IPS-NIHi11 (cell line): ENCODE measurements at places on chromosomes 11 and 22.

DNA sequence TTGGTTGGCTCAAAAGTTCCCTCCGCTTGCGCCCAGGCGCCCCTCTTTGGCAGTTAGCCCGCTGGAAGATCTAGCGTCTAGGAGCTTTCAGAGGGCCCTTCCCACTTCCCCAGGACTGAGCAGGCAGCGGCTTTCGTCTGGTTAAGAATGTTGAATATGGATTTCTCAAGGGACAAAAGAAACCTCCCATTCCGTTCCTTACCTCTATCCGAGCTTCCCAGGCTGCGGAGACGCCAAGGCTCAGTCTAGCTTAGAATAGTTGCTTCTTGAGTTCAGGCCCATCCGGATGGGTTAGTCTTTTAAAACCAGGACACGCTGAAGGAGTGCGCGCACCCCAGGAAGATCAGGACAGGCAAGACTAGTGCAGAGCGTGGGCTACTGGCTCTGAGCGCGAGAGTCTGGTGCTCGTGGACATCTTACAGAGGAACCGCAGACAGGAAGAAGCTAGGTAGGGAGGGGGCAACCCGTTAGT, 1.6 kb downstream of the NELL1 start:
- no peak for DNase-seq

DNA sequence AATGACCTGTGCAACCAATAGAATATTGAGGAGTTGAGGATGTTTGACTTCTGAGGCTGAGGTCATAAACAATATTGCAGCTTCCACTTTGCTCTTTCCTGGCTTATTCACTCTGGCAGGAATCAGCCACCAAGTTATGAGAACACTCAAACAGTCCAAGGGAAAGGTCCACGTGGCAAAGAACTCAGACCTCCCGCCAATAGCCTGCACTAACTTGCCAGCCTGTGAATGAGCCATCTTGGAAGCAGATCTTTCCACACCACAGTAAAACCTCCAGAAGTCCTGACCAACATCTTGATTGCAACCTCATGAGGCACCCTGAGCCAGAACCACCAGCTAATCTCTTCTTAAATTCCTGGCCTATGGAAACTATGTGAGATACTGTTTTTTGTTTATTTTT, 22.7 kb upstream of the PICALM start:
- DNase-seq: no peak

DNA sequence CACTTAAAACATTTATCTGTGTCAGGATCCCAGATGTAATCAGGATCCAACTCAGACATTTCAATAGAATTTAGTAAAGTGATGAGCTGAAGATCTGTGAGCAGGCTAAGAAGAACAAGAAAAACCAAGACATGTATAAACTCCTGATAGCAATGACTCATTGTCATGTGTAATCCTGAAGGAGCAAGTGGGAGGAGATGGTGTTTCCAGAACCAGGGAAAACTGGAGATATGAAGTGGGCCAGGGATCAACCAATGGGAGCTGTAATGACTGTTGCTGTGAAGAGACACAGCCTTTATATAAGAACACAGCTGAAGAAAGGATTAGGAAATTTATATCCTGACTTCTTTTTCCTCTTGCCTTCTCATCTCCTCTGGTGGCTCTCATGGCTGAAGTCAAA, 682.5 kb upstream of the ARHGAP42 start:
- DNase-seq: no peak

DNA sequence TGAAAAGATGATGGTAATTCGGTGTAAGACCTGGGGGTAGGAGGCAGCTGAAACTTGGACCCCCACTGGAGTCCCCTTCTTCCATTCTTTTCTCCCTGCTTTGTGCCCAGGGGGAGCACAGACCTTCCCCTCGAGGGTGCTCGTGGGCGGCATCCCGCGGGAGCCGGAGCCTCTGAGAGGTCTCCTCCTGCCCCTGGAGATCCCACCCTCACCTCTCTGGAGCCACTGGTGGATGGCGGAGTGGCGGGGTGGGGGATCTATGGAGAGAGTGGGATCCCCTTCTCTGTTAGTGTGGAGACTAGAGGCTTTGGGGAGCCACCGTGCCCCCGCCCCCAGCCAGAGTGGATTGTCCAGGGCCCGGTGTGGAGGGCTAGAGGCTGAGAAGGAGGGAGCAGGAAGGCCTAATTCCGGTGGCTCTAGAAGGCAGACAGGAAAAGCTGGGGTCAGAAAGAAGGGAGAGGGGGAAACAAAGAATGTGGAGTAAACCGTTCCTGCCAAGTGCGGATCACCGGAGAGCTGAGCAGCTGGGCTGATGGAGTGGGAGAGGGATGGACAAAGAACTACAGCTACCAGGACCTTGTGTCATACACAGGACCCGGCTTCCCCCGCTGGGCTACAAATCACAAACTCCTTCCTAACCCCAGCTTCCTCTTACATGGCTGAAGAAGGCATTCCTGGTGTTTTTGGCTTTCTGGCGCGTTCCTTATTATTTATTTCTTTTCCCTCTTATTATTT, 41.9 kb downstream of the KCNJ1 start:
- no peak for DNase-seq

- no peak for DNase-seq
Observed at GRCh38 chr11:58676563-58677135, 54.2 kb downstream of the CNTF start.

- no peak for DNase-seq
Observed at GRCh38 chr11:804599-804964, 449 bp downstream of the PIDD1 start.

DNA sequence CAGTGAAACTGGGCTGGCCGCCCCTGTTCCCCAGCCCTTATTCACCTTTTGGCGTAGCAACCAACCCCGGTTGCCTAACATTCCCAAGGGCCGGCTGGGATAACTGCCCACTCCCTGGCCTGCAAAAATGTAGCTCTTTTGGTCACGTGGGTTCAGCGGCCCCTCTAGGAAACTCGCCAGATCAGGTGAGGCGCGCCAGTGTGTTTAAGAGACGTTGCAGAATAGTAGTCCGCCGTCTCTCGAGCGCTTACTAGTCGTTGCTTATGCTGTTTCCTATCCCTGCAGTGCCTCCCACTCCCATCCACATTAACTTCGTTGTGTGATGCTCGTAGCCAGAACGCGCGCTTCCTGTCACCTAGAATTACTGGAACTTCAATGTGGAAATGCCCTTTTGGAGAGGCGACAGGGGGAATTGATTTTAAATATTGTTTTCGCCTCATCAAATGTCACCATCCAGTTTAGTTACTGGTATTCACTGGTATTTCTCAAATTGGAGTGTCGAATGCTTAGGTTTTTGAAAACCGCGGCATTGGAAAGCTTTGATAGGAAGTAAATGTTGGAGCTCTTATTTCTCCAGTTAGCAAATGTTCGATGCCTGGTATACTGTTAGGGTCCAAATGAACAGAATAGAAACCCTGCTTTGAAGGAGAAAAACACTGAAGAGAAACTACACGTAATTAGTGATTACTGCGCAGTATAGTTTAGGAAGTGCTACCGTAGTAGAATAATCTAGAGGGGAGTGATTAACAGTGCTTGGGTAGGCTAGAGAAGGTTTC, 823 bp downstream of the CEP57 start:
- DNase-seq: peak; percentile 64

DNA sequence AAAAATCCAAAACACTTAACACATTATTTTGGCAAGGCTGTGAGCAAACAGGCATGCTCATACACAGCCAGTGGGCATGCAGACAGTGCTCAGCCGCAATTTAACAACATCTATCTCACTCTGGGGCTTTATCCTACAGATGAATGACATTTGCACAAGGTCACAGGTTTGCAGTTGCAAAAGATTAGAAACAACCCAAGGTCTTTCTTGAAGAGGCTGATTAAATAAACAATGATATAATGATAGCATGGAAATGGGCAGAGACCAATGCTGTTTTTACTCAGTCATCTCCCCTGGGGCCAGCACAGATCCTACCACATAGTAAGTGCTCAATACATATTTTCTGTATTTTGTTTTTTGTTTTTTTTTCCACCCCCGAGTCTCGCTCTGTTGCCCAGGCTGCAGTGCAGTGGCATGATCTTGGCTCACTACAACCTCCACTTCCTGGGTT, 9.4 kb downstream of the A4GALT start:
- DNase-seq: no peak
